ENCODE measurements at places on chromosomes 3 and 15.

GRCh38 chr3:58085616-58086015 lies 77.4 kb downstream of the FLNB start:
- no peak for DNase-seq

GRCh38 chr3:179929091-179929529 lies 107.6 kb downstream of the PEX5L start:
- DNase-seq = peak; percentile 32

GRCh38 chr3:12462159-12462947 lies 21.9 kb upstream of the TSEN2 start:
- DNase-seq = no peak

GRCh38 chr3:175526609-175527280 lies 667.6 kb downstream of the NAALADL2 start:
- DNase-seq = no peak

DNA sequence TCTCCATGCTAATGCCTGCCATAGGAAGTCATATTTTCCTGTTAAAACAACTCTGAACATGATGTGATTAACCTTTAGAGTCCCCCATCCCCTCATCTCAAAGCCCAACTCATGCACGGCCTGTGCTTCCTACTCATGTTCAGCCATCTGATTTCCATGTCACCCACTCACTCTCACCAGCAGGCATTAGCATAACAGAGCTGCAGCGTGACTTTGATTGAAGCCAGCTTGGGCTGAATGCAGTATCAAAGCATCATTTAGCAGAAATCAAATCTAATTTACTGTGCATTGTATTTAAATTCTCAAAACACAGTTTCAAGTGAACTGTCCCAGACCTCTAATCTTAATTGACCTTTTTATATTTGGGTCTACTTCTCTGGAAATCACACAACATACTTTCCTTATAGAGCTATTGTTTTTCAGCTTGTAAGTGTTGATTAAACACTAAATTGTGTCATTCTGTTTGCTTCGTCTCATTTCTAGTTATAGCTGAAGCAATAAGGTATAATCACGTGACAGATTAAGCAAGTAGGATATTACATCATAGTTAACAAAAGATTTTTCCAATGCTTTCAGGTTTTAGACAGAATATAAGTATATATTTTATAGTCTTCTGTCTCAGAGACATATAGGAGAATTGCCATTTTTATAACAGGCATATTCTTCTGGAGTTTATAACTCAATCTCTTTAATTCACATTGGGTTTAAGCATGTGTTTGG lies 501.5 kb downstream of the ROBO2 start:
- DNase-seq = no peak

DNA sequence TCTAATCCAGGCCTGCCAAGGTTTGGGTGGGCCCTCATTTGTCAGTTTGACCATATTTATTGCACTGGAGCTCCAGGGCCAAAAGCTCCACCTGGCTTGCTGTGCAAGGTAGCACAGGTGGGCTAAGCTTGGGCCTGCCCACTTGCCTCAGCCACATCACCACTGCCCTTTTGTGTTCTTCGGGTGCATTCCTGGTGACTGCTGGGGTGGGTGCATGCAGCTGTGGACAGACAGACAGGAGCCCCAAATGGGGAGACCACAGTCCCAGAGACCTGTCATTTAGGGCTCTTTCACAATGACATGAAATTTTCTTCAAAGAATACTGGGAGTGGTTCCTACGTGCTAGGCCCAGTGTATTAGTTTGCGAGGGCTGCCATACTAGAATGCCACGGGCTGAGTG lies 2.7 kb downstream of the MESP2 start:
- DNase-seq = no peak

DNA sequence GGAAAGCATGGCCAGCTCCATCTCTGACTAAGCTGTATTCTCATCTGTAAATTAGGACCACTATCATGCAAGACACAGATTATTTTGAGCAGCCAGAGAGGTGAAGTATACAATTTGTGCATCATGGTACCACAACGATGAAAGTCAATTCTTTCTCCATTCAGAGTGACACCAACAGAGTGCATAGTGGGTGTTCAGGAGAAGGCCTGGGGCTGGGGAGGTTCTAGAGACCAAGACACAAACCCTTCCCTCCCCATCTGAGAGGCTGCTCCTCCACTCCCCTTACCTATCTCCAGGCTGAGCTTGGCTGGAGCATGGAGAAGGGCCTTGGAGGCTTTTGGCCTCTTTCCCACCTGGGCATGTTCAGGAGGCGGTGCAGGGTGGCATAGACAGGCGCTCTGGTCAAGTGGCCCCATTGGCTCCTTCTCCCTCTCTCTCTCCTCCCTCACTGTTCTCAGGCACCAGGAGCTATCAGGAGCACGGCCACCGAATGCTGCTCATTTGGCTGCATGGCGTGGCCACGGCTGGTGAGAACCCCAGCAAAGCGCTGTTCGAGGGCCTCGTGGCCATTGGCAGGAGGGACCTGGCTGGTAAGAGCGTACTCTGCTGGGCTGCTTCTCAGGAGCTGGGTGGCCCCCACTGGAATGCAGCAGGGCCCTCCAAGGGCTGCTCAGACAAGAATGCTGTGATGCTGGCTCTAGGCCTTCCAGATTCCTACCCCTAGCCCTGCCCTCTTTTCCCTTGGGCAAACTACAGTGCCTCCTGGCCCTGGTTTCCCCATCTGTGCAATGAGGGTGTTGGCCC lies 37.9 kb downstream of the ANKDD1A start:
- no peak for DNase-seq

- no peak for DNase-seq
Observed at GRCh38 chr3:134027631-134028030, 2.1 kb downstream of the SLCO2A1 start.

DNA sequence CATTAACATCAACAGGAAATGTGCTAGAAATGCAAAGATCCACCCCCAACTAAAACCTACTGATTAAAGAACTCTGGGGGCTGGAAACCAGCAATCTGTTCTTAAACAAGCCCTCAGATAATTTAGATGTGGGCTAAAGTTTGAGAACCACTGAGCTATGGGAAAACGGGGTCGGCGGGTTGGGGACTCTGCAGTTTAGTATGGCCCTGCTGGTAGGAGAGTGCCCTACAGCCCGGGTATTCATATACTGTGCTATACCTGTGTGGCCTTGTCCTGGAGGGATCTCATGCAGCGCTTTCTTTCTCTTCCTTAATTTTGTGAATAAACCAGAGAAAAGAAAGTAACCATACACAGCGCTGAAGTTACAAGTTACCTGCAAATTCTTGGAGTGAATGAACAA lies 189.7 kb upstream of the GBE1 start:
- DNase-seq = no peak

GRCh38 chr3:54225841-54226528 lies 103.6 kb downstream of the CACNA2D3 start:
- DNase-seq = no peak

DNA sequence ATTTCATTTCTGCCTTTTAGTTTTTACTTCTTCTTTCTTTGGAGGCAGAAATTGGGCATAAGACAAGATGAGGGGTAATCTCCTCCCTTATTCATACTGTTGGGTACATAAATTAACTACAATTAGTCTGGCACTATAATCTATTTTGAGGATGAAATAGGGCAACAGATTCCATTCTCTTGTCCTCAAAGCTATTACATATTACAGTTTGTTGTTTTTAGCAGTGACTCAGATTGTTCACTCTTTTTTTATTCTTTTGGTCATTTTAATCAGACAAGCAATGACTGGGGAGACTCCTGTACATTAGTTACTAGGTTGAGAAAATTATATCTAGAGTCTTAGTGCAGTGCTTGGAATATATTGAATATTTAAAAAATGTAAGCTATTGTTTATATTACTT lies 556.0 kb downstream of the OTOL1 start:
- DNase-seq = no peak

DNA sequence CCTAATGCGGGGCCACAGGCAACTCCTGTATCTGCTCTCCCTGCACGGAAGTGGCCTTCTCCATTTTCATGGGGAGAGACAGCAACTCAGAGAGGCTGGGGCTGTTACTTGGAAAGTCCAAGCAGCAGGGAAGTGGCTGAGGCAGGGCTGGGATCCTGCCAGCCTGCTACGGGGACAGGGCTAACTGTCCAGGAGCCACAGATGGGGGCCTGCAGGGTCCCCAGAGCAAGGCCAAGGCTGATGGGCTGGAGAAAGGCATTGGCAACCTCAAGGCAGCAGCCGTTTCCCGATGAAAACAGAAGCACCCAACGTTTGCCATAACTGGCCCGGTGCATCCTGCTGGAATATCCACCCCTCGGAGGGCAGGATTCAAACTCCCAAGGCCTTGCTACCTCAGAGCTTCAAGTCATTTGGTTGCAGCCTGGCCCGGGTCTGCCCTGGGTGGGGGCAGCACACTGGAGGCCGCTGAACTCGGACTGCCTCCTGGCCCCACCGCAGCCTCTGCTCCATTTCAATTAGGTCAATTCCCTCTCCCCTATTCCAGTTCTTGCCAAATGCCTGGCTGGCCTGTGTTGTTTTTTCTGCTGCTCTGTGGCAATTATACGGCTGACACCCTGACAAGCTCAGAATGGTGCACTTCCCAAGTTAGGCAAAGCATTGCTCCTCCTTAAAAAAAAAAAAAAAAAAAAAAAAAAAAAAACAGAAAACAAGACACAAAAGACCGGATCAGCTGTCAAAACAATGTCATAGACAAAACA lies 143.5 kb downstream of the NUP210 start:
- no peak for DNase-seq

- DNase-seq = no peak
Observed at GRCh38 chr15:33517944-33518343, 207.2 kb downstream of the RYR3 start.

DNA sequence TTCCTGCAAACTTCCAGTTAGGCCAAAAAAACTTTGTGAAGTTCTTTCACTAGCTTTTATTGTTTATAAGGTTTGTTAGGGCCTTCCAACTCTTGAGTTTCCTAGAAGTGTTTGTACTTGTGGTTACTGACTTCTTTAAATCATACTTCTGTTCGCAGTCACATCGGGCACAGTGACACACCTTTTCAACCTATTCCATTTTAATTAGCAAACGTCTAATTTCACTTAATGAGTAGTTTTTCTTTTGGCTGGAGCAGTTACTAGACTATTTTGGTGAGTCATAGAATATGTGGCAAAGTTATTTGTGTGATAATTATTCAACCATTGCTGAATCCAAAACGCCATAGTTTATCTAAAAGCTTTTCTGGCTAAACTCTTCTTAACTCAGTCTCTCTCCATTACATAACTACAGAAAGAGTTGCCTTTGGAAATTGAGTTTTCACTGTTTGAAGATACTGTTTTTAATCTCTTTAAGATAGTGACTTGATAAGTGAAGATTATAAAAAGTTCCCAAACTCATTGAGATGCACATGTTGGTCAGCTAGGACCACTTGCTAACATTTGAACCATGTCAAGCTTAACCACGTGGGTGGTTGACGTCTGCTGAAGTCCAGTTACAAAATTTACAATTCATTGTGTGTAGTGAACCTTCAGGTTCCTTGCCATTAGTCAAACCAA lies 21.5 kb downstream of the CNOT10 start:
- DNase-seq = no peak

GRCh38 chr15:77370580-77370979 lies 49.3 kb downstream of the PEAK1 start:
- DNase-seq = no peak

DNA sequence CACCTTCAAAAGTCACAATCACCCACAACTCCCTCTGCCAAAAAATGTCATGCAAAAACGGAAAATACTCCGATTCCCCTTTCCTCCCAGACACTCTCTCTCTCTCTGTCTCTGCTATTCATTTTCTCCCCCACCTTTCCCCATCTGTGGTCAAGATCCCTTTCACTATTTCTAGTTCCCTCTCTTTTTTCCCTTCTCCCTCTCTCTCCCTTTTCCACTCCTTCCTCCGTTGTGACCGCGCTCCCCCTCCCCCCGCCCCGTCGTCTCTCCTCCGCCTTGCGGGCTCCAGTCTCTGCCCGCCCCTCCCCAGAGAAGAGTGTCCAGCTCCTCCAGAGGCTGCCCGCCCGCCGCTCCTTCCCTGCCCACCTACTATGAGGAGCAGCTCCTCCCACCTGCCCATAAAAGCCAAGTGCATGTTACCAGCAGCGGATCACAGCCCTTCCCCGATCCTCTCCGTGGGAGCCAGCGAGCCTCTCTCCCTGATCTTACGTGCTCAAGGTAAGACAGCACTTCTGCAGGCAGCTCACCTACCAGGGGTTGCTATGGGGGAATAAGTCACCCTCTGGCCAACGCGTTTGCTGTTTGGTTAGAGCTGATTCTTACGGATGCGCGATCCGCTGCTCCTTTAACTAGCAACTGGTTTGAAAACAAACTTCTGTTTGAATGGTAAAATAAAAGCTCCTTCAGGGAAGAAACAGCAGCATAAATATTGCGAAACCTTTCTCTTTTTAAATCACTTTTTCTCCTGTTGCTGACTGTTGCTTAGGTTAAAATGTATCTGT lies at the start of gene COL8A1:
Gene COL8A1 (plus strand): TSS at position 428 of the 782 bp plus-strand sequence. CDS start 152,089 bp downstream, outside the sequence.
- DNase-seq = no peak

- DNase-seq = no peak
Observed at GRCh38 chr3:29695643-29696198, 414.9 kb downstream of the RBMS3 start.

- DNase-seq = no peak
Observed at GRCh38 chr3:138222942-138223287, 35.8 kb downstream of the ARMC8 start.

DNA sequence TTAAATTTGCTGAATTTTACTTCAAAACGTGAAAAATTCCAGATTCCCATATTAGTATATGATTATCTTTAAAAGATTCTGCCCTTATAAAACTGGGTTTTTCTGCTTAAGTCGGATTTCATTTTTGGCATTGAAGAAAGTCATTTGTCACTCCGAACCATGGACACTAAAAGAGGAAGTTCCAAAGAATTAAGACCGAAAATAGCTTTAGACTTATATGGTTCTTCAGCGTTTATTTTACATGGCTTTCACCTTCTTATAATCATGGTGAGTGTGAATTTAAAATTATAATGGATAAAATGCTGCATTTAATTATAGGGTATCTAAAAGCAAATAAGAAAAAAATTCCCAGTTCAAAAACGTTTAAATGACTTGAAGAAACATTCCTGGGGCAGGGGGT lies 1.0 kb downstream of the C3orf38 start:
- no peak for DNase-seq

Measured in CD4-positive, alpha-beta T cell treated with Interleukin-12 subunit alpha and Interleukin-12 subunit beta, for 1 hour (primary cell).